ENCODE measurements at places on chromosomes 7 and 10.

- no peak for DNase-seq
Measured at GRCh38 chr10:67259319-67259929, 333.6 kb downstream of the LRRTM3 start.

DNA sequence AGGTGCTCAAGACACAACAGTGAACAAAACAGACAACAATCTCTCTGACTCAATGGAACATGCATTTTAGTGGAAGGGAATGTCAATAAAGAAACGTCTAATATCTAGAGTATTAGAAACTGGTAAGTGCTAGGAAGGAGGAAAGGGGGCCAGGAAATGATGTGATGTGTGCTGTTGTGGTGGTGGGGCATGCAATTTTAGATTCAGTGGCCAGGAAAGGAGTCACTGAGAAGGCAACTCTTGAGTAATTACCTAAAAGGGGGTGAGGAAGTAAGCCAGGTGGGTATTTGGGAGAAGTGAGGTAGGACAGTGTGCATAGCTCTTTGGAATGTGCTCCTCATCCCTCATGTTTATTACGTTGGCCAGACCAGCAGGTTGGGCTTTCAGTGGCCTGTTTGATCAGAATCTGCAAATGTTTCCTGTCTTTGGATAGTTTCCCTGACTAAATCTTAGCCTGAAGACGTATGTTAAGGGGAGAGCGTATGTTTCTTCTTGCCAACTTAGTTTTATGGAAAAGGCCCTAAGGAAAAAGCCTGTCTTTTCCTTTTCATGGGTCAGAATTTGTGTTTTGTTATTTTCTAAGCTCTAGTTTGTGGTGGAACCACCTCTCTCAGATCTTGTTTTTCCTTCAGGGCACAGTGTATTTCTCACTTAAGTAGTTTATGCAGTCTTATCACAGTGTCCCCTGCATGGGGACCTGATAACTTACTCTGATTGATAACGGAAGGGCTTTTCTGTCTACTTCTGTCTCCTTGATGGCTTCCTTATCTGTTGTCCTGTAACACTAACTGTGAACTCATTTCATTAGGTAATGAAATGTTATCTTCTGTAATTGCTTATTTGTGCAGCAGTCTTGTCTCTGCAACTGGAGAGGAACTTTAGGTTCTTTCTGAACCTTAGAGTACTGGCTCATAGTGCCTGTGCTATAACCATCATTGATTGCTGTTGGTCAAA, 203.7 kb downstream of the AUTS2 start:
- DNase-seq: no peak

DNA sequence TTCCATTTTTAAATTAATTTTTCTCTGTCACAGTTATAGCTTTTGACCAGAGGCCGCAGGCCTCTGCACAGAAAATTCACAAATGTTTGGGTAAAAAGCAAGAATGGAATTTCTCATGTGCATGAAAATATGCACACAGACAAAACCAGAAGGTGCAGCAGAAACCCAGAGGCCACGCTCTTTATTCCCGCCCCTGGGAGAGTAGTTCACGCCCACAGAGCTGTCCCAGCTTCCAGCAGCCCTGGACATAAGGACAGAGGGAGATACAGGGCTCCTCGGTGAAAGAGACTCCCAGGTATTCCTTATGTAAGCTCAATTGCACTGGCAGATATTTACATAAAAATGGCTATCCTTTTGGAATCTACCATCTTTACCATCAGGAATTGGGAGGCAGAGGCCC, 245.2 kb upstream of the NFE2L3 start:
- DNase-seq: no peak

DNA sequence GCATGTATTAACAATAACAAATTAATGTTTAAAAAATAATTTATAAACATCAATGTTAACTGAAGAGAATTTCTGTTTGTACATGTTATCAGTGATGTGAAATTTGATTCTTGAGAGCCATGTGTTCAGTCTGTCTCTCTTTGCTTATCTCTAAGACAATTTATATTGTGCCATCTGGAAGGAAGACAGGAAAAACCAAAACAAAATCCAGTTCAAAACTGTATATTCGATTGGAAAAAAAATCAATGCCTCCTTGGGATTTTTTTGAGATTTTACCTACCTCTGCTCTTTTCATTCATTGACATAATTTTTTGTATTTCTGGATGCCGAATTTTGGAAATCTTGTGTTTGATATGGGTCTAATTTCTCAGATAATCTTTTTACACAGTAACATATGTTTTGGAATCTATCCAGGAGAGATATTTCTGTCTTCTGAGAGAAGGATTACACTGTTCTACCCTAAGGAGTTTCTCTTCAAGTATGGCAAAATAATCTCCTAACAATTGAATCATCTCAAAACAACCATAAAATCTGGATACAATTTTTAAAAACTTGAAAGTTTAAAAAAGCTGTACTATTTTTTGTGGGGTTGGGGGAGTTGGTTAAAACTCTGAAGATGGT, 311.9 kb upstream of the GNAI1 start:
- DNase-seq: no peak

GRCh38 chr10:79155301-79156081, 86.7 kb downstream of the ZMIZ1 start:
- no peak for DNase-seq

DNA sequence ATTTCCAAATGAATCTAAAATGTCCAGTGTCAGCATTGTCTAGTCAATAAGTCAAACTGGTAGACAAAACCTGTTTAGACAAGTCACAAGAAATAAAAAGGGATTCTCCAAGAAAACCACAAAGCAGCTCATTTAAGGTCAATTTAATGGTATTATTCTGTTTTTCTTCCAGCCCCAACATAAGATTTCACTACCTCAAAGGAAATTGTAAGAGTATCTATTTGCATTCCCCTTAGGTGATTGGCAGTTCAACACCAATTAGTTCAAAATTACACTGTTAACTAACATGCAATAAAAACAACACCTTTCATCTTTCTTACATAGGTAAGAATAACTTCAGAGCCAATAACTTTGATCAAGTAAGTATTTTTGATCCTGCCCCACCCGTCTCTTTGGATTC, 106.3 kb downstream of the RNF32 start:
- DNase-seq: no peak

GRCh38 chr7:118179191-118179590, 4.8 kb upstream of the LSM8 start:
- DNase-seq: no peak

GRCh38 chr7:79786187-79786586, 332.7 kb upstream of the MAGI2 start:
- no peak for DNase-seq

- no peak for DNase-seq
Measured at GRCh38 chr7:155358948-155359712, 61.5 kb downstream of the INSIG1 start.

GRCh38 chr7:76074972-76075370, 27.1 kb downstream of the MDH2 start:
- no peak for DNase-seq

DNA sequence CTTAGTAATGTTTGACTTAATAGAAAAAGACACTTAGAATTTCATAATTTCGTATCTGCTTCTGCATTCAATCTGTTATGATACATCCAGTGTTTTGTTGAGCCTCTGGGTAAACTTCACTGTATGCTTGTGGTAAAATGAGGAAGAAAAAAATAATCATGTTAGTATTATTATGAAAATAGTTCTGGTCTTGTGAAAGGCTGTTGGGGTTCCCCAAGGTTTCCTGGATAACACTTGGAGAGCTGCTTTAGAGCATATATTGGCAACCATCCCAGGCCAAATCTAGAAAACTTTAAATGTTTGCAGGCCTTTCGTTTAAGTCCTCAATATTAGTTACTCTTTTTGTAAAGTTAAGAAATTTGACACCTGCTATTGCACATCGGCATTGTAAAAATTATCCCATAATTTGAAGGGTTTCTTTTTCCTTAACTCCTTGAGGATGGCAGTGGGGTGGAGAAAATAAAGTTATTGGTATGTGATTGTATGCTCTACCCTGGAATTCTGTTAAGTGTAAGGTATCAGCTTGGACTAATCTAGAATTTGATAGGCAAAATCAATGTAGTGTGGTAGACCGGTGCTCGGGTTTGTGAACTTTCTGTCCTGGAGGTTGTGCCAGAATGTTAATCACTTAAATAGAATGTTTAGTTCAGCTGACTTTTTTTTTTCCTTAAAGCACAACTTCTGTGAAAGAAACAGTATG, 54.5 kb downstream of the WAC start:
- no peak for DNase-seq

- no peak for DNase-seq
Measured at GRCh38 chr10:5440206-5440605, 27.8 kb downstream of the NET1 start.

DNA sequence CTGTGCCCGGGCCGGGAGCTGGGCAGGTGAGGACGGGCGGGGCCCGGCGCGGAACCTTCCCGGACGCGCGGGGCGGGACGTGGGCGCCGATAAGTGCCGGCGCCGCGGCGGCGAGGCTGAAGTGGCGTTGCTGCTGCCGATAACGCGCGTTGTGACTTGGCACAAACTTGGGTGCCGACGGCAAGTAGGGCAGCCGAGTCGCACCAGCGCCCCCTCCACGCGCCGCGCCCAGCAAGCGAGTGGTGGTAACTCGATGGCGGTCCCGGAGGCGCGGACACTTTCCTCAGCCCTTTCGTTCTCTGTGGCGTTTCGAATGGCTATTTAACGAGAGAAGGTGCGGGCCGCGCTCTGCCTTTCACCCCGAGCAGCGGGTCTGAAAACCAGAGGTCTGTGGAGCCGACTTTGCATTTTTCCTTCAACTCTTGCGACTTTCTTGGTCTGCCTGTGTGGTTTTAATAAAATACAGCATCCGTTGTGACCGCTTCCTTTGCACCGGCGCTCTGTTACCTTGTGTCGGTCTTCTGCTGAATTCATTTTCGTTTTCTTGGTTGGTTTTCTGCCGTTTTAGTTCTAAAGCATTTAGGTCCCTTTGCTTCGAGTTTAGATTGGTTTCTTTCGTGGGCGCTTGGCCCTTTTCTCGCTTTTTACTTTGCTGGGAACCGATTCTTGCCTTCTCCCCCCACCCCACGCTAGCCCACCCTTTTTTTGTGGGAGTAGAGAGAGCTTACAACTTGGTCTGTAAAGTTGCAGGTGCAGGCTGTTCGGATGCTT, 701 bp downstream of the STK17A start:
- no peak for DNase-seq

DNA sequence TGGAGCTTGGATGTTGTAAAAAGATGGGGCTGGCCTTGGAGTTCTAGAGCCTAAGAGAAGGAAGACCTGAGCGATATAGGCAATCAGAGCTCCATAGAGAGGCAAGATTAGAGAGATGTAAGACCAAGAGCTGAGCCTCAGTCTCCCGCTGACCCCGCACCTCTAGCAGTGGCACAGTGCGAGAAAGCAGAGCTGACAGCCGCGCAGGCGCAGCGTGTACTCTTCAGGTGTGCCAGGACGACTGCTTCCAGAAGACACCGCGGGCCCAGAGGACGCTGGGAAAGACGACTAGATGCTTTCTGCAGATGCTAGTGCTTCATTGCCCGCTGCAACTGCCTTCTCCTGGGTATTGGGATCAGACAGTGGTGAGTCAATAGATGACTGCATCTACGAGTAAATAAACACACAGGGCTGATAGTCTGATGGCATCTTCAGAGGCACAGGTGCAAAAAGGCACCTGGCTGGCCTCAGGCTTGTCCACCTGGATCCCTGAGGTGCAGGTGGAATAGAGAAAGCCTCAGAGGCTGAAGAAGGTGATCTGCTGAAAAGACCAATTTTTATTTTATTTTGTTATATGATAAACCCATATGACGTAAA, 38.1 kb upstream of the CCDC6 start:
- no peak for DNase-seq

Measured in GM18507 (cell line).